ENCODE measurements at places on chromosomes 7 and 10.

DNA sequence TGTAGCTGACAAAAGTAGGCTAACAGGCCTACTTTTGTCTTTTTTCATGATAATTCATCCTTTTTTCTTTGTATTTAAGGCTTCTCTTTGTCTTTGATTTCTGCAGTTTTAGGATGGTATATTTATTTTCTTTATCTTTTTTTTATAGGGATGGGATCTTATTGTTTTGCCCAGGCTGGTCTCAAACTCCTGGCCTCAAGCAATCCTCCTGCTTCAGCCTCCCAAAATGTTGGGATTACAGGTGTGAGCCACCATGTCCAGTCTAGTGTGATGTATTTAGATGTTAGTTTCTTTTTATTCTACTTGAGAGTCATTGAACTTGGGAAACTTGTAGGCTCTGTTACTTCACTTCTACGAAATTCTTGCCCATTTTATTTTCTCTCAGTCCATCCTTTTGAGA is 35.4 kb downstream of the TRIM24 start:
- no peak for DNase-seq

- DNase-seq: no peak
Observed at GRCh38 chr10:3805791-3806461, 20.9 kb upstream of the KLF6 start.

DNA sequence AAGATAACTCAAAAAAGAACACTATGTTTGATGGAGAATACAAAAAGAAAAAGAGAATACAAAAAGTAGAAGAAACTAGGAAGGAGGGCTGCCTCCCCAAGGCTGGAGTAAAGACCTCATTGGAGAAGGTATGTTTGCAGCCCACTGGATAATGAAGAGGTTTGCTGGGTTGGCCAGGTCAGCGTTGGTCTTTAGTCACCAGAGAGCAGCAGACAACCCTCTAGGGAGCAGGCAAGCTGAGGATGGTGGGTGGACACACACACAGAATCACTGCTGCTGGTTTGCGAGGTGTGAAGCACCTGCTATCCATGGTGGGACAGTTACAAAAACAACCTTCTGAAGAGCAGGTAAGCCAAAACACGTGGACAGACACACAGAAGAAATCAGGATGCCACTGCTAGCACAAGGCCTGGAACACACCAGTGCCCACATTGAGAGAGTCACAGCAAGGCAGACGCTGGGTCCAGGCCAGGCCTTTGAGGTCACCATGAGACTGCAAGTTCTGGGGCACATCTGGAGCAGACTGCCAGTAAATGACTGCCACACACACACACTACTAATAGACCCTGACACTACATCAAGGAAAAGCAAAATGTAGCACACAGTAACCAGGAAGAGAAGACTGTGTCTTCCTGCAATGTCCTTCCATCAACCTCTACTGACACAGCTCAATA is 43.0 kb downstream of the MTERF1 start:
- DNase-seq: no peak

GRCh38 chr7:94003446-94004023 is 620 bp downstream of the BET1 start:
- DNase-seq: no peak

- no peak for DNase-seq
Observed at GRCh38 chr7:151246102-151246850, 2.2 kb downstream of the SMARCD3 start.

DNA sequence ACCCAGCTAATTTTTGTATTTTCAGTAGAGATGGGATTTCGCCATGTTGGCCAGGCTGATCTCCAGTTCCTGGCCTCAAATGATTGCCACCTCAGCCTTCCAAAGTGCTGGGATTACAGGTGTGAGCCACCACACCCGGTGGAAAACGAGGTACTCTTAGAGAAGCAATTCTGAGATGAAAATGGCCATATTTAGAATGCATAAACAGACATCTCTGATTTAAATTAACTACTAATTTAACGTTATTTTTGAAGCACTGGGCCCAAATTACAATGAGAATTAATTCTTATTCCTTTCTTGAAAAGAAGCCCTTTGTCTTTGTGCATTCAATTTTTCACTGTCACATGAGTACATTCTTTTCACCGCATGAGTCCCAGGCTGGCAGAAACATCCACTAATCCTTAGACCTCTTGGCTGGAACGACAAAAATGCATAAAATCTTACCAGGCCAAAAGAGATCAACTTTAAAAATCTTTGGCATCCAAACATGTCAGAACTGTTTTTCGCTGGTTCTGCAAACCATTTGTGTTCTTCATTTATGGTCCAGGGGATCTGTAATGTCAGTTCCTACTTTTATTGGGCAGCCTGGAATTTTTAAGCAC is 60.1 kb upstream of the CAPZA2 start:
- no peak for DNase-seq

DNA sequence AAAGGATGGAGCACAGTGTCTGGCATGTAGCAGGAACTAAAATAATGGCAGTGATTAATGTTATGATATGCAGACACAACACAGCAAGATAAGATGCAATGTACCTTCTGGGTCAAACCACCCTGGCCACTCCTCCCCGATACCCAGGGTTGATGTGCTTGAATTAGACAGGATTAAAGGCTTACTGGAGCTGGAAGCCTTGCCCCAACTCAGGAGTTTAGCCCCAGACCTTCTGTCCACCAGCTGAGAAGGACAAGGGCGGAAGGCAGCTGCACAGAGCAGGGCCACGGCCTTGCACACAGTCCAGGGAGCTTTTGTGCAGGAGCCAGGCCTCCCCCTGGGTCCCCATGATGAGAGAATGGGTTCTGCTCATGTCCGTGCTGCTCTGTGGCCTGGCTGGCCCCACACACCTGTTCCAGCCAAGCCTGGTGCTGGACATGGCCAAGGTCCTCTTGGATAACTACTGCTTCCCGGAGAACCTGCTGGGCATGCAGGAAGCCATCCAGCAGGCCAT is at the start of gene RBP3:
TSS of gene RBP3 (plus strand) at position 226 of the 514 bp plus-strand sequence. CDS start at position 348, 122 bp downstream.
- DNase-seq: no peak

- DNase-seq: no peak
Observed at GRCh38 chr10:27440478-27440877, 63.6 kb upstream of the RAB18 start.

GRCh38 chr10:124996127-124996853 is 54.4 kb downstream of the ZRANB1 start:
- DNase-seq: no peak

DNA sequence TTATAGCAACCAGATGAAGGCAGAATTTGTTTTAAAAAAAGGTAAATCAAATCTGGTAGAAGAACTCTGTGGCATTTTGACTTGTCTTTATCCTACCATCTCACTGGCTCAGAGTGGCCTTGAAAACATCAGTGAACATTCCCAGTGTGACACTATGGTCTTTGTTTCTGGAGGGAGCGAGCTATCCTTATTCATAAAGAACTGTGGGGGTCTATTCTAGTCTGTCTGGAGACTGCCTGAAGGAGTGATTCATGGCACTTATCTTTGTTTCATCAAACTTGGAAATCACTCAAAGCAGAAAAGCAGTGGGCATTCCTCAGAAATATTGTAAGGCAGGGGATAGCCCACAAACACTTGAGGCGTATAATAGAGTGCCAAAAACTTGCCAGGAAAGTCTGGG is 719.1 kb downstream of the PCDH15 start:
- DNase-seq: no peak

GRCh38 chr7:47816647-47817046 is 131.6 kb downstream of the PKD1L1 start:
- no peak for DNase-seq

DNA sequence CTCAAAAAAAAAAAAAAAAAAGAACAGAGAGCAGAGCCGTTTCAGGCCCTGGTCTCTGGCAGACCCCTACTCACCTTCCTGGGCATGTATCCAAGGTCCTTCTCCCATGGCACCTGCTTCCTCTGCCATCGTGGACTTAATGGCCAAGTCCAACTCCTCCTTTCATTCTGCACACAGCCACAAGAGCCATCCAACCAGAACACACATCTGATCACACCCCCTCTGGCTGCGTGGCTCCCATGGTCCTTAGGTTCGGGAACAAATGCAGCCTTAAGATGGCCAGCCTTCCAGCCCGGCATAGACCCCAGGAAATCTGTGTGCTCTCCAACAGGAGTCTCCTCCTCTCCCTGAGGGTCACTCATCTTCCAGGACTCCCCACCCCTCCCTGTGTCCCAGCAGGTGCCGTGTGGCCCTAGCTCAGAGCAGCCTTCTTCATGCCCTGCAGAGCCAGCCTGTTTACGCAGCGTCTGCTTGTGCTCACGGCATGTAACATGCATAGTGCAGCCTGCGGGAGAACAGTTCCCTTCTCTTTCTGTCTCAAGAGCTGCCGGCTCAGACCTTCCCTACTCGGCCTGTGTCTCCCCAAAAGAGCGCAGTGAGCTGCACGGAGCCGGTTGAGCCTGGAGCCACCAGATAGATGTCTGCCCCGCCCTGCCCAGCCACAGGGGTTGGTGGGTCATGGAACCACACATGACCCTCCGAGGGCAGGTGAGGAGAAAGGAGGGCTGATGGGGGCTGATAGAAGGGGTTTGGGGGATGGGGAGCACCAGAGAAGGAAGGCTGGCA is 157.3 kb downstream of the NRF1 start:
- DNase-seq: no peak

DNA sequence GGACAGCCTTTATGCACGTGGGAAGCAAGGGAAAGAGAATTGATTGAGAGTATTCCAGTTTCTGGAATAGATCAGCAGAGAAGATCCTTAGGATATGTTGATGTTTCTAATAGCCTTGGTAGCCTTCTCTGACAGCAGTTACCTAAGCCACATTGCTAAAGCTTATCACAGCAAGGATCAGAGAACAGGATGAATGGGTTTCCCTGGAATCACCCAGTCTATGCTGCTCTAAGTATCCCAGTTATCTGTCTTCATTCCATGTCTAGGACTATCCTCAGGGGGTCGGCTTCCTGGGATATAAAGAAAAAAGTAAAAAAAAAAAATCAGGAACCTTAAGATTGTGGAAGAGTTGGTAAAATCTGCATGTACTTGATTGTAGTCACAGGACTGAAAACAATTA is 352.0 kb upstream of the AKR1E2 start:
- no peak for DNase-seq

All from stimulated activated CD4-positive, alpha-beta T cell treated with anti-CD3 and anti-CD28 coated beads, Interleukin-1b, Interleukin-23, amount 100 ng/mL, for 24 hours (primary cell).